ENCODE measurements at places on chromosomes 5 and 9.

DNA sequence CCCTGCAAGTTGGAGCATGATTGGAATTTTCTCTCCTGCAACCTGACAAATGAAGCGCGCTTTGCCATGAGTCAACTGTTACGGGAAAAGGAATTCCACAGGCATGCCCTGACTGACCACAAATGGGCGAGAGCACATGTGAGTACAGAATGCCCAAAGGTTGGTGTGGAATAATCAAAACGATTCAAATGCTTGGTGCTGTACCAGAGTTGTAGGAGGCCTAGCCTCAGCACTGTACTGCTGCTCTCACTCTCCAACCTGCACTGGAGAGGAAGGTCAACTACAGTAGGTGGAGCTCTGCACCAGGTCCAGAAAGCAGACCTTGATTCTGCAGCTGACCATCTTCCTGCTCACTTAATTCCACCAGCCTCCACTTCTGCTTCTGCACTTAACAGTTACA lies 406.9 kb upstream of the ACTBL2 start:
- no peak for DNase-seq

GRCh38 chr9:121303456-121304451 lies 35.8 kb downstream of the GSN start:
- DNase-seq = no peak

- no peak for DNase-seq
Measured at GRCh38 chr9:27749838-27750237, 176.6 kb upstream of the C9orf72 start.

- DNase-seq = no peak
Measured at GRCh38 chr9:33517373-33517772, 6.7 kb upstream of the ANKRD18B start.

DNA sequence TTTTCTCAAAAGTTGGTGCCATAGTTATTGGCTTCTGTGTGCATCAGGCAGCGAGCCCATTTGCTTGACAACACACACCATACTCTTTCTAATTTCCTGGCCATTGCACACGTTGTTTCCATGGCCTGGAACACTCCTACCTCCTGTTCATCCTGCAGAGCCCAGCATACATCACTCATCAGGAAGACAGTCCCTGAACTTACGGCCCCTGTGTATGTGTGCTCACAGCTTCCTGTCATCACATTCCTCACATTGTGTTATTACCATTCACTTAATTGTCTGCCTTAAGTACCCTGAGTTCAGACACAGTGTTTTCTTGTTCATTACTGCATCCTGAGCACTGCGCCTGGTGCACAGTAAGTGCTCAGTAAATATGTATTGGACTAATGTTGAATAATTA lies 355.9 kb downstream of the PRELID2 start:
- DNase-seq = no peak

- no peak for DNase-seq
Measured at GRCh38 chr5:107671742-107672210, 1.0 kb upstream of the EFNA5 start.

- DNase-seq = no peak
Measured at GRCh38 chr5:29367176-29367833, 1826.2 kb upstream of the CDH6 start.

- no peak for DNase-seq
Measured at GRCh38 chr5:123610209-123610608, 98.2 kb downstream of the CSNK1G3 start.

- no peak for DNase-seq
Measured at GRCh38 chr5:95241635-95242034, 43.3 kb downstream of the MCTP1 start.

DNA sequence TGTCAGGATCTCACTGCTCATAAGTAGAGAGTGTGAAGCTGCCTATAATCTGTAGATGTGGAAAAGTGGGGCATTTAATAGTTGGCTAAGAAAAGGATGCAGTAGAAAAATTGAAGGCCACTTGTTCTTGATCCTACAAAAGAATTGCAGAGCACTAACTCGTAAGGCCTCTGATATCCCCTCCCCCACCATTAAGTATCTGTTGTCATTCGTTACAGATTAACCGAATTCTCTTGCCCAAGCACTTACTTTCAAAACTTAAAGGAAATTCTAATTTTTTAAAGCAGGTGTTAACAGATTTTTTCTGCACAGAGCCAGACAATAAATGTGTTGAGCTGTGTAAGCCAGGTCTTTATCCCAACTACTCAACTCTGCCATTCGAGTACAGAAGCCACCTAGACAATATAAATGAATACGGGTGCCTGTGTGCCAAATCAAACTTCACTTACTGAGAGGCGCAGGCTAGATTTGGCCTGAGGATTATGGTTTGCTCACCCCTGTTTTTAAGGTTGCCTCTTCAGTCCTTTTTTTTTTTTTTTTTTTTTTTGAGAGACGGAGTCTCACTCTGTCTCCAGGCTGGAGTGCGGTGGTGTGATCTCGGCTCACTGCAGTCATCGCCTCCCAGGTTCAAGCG lies 234.8 kb downstream of the RFK start:
- DNase-seq = no peak

DNA sequence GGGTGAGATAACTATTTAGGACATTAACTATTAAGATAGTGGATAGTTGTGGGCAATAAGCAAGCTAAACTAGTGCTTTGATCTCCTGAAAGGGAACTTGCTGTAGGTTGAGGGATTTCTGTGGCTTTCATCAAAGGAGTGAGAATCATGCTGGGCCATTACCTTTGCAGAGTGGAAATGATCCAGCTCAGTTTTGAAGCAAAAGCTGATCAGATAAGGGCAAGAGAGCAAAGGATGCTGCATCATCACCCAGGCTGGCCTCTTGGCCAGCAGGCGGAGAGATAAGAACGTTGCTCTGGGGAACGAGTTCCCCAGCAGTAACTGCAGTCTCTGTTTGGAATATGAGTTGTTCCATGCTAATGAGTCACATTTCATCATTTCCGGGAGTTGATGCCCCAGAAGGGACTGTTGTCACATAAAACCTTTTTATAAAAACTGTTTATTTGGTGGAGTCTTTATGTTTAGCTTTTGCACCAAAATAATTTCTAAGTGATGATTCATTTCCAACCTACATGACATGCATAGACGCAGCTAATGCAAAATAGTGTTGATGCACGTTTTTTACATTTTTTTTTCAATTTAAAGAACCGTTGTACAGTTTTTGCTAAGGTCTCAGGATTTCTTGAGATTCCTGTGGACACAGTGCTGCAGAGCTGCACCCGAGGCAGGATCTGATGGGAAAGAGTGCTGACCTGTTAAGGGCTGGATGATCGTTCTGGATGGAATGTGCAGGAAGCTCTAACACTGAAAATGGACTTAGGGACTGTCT lies 99.3 kb downstream of the ACTBL2 start:
- peak; percentile 26 for DNase-seq

- no peak for DNase-seq
Measured at GRCh38 chr5:118593003-118593328, 395.4 kb downstream of the DTWD2 start.

DNA sequence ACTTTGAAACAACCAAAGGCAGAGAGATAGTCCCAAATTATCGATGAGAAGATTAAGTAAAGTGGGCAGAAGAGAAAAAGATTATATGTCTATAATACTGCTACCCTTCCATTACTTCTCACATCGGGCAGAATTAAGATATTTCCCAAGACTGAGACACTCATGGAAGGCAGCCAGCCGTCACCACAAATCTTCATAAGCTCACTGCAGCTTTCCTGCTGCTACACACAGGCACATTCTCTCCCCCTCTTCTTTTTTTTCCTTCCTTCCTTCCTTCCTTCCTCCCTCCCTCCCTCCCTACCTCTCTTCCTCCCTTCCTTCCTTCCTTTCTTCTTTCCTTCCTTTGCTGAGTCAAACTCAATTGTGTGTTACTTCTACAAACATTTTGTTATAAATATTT lies 58.7 kb upstream of the SPATA31C2 start:
- DNase-seq = no peak

- DNase-seq = no peak
Measured at GRCh38 chr5:67085616-67086015, 111.0 kb downstream of the CD180 start.

DNA sequence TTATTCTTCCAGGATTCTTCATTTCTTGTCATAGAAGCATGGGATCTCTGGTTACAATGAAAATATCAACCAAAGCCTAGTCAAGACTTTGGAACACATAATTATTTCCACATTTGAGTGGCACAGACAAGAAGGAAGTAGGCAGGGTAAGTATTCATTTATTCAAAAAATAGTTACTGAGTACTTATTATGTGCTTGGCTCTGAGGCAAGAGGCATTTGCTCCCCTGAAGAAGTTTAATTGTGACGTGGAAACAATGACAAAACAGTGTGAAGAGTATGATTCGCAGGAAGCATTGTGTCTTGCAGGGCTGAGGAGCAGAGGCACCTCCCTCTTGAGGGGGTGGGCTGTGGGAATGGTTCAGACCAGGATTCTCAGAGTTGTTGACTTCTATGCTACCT lies 45.0 kb upstream of the TNFSF15 start:
- DNase-seq = no peak

DNA sequence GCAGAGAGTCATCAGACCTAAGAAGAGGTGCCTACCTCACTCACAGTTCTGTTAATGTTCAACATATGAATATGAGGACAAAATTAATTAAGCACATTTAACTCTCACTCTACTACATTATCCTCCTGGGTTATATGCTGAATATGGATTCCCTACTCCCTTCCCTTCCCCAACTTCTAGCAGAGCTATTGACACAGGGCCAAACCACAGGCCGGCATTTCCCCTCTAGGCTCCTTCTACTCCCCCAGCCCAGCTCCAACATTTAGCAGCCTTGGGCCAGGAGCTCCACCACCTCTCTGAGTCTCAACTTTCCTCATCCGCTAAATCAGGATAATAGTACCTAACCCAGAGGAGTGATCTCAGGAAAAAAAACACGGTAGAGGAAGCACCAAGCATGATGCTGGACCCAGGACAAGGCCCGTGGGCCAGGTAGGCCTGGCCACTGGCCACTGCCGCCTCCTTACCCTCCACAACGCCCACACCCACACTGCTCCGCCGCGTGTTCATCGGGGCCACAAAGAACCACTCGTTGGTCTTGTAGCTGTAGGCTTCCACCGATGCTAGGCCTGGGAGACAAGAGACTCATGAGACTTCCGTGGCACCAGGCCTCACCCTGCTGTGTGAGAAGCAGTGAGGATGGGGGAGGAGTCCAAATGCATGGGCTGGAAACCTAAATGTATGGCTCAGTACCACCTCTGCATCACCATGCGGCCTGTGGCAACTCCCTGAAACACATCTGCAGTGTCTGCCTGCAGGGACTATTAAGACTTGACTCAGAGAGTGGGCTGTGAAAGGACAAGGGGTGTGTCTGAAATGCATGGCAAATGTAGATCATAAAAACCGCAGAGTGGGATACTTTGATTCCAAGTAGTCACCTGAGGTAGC lies 98.8 kb downstream of the KLHL3 start:
- DNase-seq = no peak

DNA sequence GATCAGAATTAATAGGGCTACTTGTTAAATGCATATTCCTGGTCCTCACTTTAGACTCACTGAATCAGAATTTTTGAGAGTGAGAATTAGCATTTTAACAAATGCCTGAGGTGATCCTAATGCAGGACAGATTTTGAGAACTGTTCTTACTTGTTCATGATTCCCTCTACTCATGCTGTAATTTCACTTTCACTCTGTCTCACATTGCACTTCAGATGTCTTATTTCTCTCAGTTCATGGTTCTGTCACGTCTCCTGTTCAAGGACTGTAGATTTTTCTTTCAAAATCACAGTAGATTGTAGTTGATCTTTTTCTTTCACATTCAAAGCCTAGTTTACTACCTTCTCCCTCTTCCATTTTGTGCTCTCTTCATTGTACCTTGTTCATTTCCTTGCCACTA lies 54.3 kb downstream of the ADGRV1 start:
- DNase-seq = no peak

- DNase-seq = no peak
Measured at GRCh38 chr5:168921147-168921866, 342.1 kb upstream of the PANK3 start.

- peak; percentile 35 for DNase-seq
Measured at GRCh38 chr9:113737517-113738271, 138.4 kb upstream of the ZNF618 start.

- no peak for DNase-seq
Measured at GRCh38 chr9:91191411-91192380, 170.0 kb downstream of the AUH start.

GRCh38 chr5:30099634-30100033 lies 1093.9 kb upstream of the CDH6 start:
- DNase-seq = no peak

GRCh38 chr9:14843163-14843562 lies 67.1 kb downstream of the FREM1 start:
- no peak for DNase-seq

DNA sequence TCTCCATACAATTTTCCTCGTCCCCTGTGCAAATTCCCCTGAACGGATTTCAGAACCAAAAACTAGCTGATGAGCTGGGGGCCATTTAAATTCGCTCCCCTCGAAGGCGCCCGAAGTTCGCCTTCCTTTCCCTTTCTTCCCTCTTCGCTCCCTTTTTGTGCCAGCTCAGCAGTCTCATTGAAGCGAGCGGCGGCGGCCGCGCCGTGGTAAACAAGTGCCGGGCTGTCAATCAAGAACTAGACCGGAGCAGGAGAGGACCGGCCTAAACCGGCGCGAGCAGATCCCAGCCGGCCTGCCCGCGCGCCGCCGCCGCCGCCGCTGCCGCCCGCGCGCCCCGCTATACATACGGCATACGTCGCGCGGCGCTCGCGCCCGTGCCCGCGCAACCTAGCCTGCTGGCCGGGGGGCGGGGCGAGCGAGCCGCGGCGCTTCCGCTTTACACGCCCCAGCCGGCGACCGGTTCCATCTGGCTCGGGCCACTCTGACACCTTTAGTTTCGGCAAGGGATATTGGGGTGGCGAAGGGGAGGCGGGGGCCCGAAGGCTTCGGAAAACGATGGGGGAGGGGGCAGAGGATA lies 3.1 kb downstream of the ARRDC3 start:
- DNase-seq = peak; percentile 95

- no peak for DNase-seq
Measured at GRCh38 chr5:165665735-165666400, 2160.4 kb downstream of the MAT2B start.

DNA sequence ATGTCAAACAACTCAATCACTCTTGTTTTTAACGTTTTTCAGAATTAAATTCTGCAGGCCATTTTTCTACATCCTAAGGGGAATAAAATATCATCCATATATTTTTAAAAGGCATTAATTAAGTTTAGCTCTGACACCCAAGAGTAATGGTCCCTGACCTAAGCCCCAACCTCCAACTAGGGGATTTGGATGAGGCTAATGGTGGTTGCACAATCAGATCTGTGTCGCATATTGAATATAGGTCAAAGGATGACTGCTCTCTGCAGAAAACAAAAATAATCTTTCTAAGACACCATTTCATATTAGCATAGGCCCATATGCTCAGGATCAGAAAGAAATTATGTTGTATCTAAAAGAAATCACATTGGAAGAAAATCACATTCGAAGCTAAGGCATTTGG lies 20.7 kb downstream of the CDH6 start:
- DNase-seq = no peak

- peak; percentile 50 for DNase-seq
Measured at GRCh38 chr9:137705443-137705863, 86.6 kb downstream of the EHMT1 start.

GRCh38 chr5:168553377-168554130 lies 24.4 kb downstream of the FBLL1 start:
- no peak for DNase-seq

GRCh38 chr9:93238953-93239925 lies 55.3 kb downstream of the WNK2 start:
- no peak for DNase-seq

All from activated naive CD4-positive, alpha-beta T cell treated with anti-CD3 and anti-CD28 coated beads, Interleukin-2, amount 10 ng/mL, durations not matched to agents 7 days and 5 days (primary cell).